ENCODE measurements at places on chromosomes 4 and X. TPM values are rescaled to one million over a fixed set of nuclear protein-coding genes. Genes with fewer than 3 reads are reported as not detected.

DNA sequence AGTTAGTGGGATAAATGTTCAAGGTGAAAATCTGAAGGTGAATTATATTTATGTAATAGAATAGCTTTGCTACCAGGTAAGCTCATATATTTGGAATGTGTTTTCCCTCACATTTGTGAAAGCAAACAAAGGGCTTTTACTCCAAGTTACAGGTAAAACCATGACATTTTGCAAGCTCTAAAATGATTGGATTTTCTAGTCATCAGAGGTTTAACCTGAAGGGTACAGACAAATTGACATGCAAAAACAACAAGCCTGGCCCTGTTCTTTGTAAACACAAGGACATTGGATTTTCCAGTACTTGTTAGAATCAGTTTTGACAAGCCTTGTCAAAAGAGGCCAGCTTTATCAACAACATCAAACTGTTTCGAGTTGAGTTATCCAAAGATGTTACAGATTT is 51.7 kb downstream of the ZFX start:
- no peak for DNase-seq

DNA sequence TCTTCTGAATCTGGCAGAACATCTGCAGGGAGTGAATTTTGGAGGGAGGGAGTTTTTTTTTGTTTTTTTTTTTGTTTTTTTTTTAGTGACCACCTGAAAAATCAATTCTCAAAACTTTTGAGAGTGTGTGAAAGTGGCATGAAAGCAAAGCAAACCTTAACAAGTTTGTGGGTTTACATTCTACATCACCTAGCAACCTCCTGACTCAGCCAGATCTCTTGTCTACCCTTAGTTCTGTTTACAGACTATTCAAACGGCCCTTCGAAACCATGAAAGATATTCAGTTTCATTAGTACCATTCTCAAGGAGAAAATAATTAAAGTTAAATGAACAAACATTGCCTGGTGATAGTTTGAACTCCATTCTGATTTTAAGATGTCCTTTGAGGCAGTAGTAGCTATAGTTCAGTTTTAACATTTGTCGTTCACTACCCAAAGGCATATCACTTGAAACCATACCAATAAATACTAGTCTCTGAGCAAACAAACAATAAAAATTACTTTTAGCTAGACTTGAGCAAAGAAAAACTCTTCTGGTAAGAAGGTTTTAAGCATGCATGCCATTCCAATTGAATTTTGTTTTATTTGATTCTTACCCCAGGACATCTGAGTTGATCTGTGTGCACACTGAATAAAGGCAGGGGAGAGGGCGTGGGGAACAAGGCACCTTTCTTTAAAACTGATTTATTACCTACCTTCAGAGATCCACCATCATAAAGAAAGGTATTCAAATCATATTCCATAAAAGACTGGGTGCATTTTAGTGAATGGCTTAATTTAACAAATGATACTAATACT is 137.7 kb downstream of the ARX start:
- no peak for DNase-seq

GRCh38 chr4:153890761-153891160 is 101.9 kb upstream of the SFRP2 start:
- DNase-seq = no peak

GRCh38 chrX:48487362-48487798 is 11.4 kb downstream of the FTSJ1 start:
- no peak for DNase-seq

DNA sequence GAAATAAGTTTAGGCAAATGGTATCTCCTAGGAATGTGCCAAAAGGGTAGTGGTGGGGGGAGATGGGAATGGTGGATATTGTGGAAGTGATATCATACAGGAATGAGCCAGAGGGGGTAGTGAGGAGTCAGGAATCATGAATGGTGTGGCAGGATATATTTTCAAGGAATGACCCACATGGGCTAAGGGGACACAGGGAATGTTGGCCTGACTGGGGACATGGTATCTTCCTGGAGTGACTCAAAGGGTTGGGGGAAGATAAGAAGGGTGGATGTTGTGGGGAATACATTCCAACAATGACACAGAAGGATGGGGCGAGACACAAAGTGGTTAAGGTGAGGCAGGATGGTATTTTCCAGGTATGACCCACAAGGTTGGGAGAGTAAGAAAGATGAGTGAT is 60.6 kb downstream of the MAOA start:
- no peak for DNase-seq

- no peak for DNase-seq
Measured at GRCh38 chr4:14743601-14744000, 258.7 kb upstream of the CPEB2 start.

DNA sequence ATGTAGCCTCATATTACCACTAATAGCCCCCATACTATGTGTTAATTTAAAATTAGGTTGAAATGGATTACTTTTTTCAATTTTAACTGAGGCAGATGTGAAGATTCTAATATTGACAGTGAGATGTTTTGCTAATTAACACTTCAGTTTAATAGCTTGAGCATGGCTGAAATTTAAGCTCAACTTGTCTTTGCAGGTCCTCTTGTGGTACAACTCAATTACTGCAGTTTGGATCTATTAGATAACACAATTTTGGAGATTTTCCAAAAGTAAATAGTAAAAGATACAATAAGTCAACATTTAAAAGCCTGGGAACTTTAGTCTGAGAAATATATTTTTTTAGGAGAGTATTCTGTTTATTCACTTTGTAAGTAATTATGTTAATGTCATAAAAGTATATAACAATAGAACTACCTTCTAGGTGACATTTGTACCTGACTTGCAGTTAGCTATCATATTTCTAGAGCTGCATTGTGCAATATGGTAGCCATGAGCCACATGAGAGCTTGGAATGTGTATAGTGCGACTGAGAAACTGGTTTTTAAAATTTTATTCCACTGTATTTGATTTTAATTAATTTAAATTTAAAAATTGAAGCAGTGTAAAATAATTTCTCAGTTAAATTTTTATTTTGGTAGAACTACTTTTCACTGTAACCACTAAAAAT is 73.1 kb upstream of the FMR1 start:
- no peak for DNase-seq

Gene EFNB1
- 90.9 TPM for polyA plus RNA-seq

Gene TCP11X2
- polyA plus RNA-seq = 2.2 TPM

Gene CDKL2
- 14.6 TPM for polyA plus RNA-seq

Gene SYNPO2
- 17.6 TPM for polyA plus RNA-seq

Gene TMEM154
- polyA plus RNA-seq = 1.4 TPM

Data from right renal cortex interstitium (tissue), 3 donors.